ENCODE measurements at places on chromosomes 3 and 15.

GRCh38 chr3:105653166-105653565, 215.6 kb downstream of the CBLB start:
- no peak for DNase-seq

DNA sequence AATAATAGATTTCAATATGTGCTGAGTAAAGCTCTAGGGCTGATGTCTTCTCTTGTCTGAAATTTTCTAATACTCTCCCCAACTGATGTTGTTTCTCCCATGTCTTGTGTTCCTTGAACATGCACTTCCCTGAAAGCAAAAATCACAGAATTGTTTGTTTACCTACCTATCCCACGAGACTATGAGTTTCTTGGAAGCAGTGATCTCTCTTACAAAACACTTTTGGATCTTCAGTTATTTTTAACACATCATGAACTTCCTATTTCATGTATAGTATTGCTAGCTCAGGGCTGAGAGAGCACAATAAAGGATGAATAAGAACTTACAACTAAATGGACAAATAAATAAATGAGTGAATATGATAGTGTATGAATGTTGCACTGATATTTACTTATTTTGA, 365.0 kb downstream of the ROBO2 start:
- DNase-seq, result no peak

DNA sequence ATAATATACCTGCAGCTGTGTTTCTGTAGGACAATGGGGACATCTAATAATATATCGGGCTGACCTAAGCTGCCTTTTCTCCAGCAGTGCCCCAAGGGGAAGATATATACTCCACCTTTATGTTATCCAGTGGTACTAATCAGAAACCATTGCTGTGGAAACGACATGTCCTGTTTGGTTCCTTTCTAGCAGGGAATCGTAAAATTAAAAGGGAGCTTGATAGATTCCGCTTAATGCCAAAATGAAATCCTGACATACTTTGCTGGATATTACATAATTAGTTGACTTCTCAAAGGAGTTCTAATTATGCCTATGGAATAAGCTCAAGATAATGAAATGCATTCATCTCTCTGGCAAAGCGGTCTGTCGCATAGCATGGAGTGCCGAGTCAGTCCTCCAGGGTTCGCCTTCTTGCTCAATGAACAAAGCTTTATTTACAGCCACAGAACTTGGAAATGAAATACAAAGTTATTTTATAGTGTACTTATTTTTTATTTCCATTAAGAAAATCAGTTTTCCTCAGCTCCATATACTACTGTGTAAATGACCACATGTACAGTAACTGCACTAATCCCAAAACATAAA, 262.8 kb downstream of the LRTM1 start:
- DNase-seq, result no peak

DNA sequence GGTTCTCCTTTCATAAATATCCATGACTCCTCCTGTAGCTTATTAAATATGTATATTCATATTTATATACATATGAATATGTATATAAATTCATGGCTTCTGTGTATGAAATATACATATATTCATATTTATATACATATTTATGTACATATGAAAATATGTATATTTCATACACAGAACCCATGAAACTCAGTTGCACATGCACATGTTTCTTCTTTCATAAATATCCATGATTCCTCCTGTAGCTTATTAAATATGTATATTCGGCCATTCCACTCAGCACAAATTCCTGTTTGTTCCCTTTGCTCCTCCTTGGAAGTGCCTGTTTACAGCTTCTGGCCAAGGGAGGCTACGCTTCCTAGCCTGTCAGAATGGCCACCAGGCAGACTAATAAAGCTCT, 221.6 kb downstream of the IL5RA start:
- DNase-seq, result no peak

GRCh38 chr3:179512378-179512777, 50.3 kb upstream of the ACTL6A start:
- no peak for DNase-seq
